ENCODE measurements at places on chromosomes 2 and 18.

- DNase-seq: no peak
Measured at GRCh38 chr2:106843001-106843909, 42.7 kb downstream of the ST6GAL2 start.

DNA sequence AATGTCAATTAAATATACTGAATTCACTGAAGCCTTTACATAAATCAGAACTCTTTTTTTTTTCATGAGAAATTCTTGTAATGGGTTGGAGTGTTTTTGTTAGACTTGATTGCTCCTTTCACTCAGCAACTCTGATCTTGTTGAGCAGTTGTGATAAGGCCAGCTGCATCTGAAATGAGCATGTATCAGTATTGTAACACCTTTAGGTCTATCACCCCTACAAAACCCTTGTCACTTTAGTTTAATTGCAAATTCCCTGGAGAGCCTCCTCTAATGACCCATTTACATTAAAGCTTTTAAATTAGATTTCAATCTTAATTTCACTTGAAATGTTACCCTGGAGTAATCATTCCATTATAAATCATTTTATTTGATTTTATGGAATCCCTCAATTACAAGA lies 346.8 kb upstream of the TCF4 start:
- DNase-seq: no peak

- no peak for DNase-seq
Measured at GRCh38 chr2:181008407-181008806, 28.0 kb downstream of the UBE2E3 start.

- no peak for DNase-seq
Measured at GRCh38 chr2:140667203-140667602, 1463.6 kb downstream of the LRP1B start.

GRCh38 chr2:223084873-223085272 lies 32.9 kb downstream of the KCNE4 start:
- DNase-seq: no peak

DNA sequence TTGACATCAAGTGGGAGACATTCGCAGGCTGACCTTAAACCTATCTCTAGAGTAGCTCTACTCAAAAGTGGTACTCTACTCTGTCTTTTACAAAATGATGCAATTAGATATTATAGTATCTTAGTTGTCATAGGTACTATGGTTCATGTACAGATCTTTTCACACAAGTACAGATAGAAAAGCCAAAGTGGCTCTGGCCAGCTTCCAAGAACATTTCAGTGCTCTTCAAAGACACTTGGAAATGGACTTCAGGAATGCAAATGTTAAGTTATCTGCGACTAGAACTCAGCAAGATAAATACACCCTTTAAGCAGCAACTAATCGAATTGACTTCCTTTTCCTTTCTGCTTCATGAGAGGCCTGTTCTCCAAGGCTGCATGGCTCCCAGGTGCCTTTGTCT lies 718.7 kb upstream of the FAM98A start:
- no peak for DNase-seq

DNA sequence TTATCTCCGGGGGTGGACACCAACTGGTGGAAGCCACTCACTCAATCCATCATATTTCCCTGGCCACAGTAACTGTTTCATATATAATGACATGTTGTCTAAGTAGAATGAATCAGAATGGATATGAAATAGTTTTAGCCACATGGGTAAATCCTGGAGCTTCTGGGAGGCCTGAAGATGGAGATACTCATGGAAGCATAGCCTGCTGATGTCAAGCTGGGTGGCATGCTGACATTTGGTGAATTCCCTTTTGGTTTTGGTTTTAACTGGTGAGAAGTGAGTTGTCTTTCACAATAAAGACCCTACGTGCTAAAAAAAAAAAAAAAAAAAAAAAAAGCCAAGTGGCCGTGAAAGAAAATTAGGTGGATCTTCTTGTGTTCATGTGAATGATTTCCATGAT lies 105.3 kb upstream of the ITGA6 start:
- no peak for DNase-seq

DNA sequence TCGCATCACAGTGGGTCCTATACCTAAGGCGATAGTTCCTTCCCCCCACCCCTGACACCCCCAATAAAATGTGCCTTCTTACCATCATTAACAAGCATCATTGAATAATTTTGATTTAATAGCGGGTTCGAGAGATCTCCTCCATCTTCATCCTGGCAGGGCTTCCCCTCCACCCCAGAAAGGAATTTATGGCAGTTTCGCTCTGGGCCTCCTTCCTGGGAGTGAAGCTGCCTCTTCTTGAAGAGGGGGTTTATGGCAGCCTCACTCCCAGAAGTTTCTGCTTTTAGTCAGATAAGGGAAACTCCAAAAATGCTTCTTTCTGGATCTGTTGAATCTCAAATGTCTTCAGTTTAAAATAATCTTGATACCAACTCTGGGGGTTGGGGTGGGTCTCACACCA lies 45.7 kb downstream of the RRM2 start:
- DNase-seq: no peak

DNA sequence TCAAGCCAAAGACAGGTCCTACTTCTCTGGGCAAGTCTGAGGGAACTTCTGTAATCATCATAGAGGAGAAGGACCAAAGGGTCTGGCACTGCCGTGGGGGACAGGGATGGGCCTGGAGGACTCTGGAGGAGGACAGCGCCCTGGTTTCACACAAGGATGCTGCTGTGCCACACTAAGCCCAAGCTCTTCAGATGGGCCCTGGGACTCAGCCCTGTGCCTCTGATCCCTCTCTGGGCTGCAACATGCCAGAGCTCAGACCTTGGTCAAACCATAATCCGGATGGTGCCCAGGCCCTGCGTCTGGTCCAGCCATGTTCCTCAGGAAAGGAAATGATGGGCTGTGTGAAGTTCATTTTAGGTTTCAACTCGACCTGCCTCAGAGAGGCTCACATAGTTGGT lies 222.0 kb upstream of the COPS8 start:
- no peak for DNase-seq

- peak; percentile 78 for DNase-seq
Measured at GRCh38 chr2:73176881-73177644, 25.3 kb upstream of the NOTO start.

DNA sequence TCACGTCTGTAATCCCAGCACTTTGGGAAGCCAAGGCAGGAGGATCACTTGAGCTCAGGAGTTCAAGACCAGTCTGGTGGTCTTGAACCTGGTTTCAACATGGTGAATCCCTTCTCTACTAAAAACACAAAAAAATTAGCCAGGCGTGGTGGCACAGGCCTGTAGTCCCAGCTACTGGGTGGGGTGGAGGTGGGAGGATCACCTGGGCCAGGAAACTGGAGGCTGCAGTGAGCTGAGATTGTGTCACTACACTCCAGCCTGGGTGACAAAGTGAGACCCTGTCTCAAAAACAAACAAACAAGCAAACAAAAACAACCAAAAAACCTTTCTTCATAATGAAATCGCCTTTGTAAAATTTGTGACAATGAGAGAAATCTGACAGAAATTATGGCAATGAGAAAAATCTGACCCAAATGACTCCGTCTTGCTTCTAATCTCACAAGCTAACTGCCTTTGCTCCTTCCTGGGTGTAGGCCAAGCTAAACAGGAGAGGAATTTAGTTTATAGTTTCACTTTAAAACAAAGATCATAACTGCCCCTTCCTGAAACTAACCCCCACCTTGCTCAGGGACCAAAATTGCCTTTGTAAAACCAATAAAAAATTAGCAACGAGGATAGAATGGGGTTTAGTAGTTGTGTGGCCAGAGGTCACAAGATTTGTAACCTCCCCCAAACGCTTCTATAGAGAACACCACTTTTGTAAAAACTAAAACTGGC lies 60.7 kb upstream of the KIF5C start:
- DNase-seq: no peak

GRCh38 chr18:13366962-13367892 lies 148.7 kb downstream of the LDLRAD4 start:
- DNase-seq: no peak

DNA sequence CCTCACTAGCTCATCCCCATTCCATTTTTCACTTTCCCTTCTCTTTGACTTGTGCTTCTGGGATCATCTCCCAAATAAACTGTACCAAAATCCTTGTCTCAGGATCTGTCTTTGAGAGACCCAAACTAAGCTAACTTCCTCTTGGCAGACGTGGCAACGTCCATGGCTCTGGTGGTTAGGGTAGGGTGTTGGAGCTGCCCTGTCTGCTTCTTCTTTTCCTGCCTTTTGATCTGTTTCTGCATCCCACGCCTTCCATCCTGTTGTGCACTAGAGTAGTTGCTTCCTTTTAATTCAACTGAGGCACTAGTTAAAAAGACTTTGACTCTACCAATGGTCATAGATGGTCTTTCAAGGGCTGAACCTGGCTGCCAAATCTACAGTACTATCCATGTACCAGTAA lies 5.5 kb upstream of the MAP4K4 start:
- DNase-seq: no peak

- DNase-seq: no peak
Measured at GRCh38 chr2:233768076-233768475, 8.0 kb downstream of the UGT1A1 start.

GRCh38 chr2:8800821-8801220 lies 36.6 kb downstream of the KIDINS220 start:
- no peak for DNase-seq

DNA sequence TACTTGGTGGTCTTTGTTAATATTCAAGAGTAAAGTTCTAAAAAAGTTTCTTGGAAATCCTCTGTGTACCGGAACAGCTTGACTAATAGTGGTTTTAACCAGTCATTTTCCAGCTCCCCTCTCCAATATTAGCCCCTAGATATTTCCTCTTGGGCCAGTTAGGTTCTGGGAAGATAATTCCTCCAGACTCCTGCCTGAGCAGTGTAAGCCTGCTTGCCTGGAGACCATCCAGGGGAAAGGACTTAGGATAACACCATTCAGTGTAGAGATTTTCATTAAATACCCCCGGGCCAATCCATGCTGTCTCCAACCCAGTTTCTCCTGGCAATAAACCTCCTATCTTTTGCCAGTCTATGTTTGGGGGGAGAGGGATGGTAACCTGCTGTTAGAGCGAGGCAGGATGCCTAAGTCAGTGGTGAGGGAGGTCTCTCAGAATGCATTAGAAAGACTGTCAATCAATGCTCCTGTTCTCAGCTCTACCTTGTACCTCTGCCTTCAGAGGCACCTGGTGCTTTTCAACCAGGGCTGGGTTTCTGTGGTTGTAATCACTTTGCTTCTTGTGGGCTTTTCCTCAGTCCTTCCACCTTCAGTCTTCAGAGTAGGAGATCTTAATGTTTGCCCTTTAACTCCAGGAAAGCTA lies 186.4 kb downstream of the RNF152 start:
- no peak for DNase-seq

DNA sequence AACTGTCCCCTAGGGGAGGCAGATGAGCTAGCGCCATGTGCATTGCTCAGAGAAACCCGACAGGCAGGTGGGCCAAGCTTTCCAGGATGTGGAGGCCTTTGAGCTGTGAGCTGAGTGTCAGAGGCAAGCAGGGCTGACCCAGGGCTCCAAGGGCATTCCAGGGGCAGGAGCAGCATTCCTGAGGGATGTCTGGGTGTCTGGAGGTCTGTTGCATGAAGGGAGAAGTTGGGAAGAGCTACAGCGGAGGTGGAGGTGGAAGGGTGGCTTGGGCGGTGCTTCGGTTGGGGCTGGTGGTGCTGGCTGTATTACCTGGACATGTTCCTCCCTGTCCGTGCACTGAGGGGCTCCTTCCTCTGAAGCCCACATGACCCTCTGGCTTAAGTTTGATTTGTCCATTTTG lies 102.8 kb downstream of the RNF144A start:
- DNase-seq: no peak

DNA sequence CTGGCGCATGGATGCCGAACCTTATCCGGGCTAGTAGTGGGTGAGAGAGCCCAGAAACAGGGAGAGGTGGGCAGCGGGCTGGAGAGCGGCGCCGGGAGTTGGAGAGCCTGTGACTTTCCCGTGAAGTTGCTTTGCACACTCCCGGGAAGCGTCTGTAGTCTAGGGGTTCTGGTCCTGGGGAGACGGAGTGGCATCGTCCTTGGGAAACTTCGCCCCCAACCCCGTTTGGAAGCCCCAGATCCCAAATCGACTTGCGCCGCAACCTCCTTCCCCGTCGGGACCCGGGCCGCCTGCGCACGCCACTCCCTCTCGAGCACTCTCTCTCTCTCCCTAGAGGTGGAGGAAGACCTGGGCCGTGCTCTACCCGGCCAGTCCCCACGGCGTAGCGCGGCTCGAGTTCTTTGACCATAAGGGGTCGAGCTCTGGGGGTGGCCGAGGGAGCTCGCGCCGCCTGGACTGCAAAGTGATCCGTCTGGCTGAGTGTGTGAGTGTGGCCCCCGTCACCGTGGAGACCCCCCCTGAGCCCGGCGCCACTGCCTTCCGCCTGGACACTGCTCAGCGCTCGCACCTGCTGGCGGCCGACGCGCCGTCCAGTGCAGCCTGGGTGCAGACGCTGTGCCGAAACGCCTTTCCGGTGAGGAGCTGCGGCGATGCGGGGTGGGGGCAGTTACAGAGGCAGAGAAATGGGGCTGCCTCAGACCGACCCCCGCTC lies 456 bp downstream of the DOK1 start:
- DNase-seq: no peak
